ENCODE measurements at places on chromosomes 5 and 9. TPM values are rescaled to one million over a fixed set of nuclear protein-coding genes. Genes with fewer than 3 reads are reported as not detected.

DNA sequence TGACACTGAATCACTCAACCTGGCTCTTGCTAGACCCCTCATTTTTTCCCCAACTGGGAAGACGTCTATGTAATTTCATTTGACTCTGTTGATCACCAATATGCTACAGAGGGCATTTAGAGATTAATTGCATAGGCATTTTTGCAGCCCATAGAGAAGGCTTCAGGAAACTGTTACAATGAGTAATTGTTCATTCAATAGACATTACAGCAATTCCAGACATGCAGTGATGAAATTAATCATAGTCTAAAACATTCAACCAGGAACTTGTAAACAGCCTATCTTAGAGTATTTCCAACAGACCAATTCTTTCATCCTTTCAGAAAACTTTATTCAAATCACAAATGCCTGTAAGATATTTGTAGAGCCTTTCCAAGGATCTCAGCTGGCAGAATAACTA, 122.3 kb downstream of the MARCHF11 start:
- no peak for DNase-seq

DNA sequence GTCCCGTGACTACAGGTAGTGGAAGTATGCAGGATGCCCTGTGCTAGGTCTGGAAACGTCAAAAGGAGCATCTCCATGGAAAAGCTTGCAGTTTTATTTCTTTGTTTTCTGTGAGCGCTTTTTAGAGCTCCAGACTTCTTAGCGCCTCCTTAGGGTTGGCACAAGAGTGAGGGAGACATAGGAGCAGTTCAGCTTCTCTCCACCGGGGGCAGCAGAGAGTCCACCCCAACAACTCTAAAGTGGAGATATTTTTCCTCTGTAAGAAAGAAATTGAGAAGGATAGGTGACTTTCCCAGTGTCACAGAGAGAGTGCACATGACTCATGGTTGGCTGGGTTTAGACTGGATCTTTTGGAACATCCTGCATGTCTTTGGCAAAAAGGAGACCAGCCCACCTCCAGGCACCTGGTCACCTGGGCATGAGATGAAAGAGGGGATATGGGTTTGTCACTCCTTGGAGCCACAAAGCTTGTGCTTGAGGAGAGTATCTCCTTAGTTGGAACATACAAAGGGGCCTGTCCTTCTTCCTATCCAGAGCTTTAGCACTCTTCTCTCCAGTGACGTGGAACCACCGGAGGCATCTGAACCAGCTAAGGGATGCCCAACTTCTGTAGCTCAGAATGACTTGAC, 637.7 kb downstream of the SEMA5A start:
- DNase-seq: no peak

DNA sequence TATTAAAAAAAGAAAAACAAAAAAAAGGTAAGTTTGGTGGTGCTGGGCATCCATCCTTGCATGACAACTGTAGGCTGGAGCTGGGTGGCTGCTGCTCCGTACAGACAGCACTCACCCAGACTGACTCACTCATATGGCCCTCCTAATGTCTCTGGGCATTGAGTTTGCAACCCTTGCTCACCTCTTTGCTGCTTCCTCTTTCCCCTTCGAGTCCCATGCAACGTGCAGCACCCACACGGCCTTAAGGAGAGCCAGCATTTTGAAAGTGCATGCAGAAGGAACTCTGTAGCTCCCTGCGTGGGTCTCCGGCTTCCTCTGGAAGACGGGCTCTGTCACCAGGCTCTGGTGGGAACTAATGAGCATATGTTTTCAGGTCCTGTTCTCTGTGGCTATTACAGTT, 60.5 kb upstream of the ENTREP1 start:
- DNase-seq: no peak

DNA sequence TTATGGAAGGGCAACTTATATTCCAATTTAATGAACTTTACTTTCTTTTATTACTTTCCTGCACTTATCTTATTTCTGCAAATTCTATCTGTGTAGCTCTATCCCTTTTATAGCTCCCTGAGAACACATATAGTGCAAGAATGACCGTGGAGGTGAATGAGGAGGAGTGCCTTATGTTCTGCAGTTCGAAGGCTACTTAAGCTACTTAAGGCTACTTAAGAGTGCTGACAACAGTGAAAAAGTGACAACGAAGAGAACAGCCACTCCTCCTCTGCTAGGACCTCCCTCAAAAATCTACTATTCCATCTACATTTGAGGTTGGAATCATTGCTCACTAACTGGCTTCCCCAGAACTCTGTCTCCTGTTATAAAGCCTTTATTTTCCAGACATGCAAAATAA, 1365.7 kb upstream of the C9orf72 start:
- DNase-seq: no peak

DNA sequence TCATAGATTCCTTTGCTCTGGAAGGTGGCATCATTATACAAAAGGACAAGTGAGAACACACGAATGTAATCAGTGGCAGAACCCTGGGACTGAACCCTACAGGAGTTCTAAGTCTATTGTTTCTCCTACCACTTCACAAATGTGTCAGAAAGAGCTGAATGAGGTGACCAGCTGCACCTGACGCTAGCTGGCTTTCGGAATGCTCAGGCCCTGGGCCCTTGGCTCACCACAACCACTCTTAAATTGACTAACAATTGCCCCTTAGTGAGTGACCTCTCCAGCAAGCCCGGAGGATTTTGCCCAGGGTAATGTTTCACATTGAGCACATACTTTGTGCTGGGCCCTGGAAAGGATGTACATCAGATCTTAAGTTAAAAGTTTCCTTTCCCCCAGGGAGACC, 41.2 kb upstream of the ABCA1 start:
- no peak for DNase-seq

DNA sequence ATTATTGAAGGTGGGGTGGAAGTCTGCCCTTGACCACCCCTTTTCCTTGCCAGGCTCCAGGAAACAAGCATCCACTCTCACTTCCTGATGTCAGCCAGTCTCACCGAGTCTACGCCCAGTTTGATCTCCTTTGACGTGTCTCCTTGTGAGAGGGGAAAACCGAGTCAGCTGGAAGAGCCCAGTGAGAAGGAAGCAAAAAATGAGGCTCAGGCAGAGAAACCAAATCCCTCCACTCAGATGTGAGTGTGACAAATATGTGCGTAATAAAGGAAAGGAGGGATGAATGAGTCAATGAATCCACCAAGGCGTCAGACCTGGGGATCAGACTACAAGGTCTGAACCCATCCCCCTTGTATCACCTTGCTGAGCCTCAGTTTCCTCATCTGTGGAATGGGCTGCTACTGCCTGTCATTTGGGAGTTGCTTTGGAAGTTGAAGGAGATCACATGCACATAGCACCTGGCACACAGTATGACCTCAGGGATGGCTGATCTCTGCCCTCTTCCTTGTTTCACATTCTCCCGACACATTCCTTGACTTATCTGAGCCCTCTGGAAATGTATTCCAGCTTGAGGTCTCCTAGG, 61.3 kb upstream of the XPA start:
- no peak for DNase-seq

DNA sequence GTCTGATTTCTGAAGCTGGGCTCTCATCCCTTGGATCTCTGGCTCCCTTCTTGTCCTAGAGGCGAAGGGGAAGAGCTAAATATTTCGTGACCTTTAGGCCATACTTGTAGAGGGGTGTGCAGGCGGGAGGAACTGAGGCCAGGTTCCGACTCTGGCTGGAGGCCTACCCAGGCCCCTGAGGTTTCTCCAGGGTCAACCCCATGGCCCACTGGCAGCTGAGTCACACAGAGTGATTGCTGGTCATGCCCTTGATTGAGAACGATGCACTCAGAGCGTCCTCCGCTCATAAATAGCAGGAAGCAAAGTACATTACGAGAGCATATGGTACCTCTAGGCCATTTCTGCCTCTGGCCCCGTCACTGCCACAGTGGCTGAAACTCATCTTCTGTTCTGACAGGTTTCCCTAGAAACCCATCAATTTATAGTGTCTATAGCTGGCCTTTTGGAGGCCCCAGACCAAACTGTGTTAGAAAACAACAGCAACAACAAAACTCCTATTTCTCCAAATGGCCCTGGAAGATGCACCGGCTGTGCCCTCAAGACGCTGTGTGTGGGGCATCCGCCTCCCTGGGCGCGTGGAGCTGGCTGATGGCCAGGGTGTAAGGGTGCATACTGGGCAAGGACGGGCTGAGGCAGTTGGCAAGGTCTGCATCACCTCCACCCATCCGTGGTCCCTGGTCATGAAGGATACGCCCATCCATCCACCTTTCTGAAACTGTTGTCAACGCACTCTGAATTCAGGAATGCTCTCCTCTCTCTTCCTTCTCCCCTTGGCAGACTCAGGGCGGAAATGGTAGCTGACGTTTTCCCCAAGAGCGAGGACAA, 32.9 kb upstream of the FCN1 start:
- DNase-seq: no peak

GRCh38 chr5:131274326-131275063, 10.6 kb downstream of the CDC42SE2 start:
- no peak for DNase-seq

DNA sequence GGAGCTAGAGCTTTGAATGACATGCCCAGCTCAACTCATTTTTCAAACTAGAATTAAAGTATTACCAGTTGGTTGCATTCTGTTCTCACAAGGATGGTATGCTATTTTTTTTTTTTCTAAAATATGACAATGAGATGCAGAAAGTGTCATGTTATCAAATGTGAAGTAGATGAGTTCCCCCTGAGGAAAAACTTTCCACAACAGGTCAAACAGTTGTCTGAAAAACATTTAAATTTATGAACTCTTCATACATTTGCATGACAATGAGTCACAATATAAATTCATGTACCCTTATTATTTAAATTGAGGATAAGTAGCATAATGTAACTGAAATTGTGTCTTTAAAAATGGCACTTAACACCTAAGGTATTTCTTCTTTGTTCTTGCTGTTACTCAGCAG, 1720.5 kb upstream of the NUDT12 start:
- DNase-seq: no peak

DNA sequence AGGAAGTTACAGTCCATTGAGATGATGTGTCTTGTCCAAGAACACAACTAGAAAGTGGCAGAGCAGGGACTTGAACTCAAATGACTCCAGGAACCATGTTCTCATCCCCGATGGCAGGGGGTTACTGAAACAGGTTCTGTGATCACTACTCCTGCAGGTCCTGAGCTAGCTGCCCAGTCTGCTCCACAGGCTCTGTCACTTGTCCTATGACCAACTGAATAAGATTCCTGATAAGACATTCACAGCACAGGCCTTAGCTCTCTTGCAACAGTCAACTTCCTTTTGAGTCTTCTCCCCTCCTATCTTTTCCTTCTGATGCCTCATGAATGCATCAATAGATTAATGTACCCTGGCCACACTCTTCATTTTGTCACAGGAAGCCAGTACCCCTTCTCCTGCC, 109.2 kb downstream of the SH3TC2 start:
- no peak for DNase-seq

DNA sequence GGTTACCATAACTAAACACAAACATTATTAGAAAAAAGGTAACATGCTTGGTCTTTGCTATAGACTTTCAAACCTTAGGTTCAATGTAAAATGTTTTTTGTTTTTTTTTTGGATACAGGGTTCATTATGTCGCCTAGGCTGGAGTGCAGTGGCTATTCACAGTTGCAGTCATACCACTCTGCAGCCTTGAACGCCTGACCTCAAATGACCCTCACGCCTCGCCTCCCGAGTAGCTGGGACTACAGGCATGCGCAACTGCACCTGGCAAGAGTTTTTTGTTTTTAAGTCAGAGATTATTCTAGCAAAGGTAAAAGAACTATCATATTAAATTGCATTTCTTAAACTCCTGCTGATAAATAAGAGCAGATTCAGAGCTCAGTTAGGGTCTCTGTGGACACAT, 55.1 kb upstream of the NR5A1 start:
- DNase-seq: no peak

- no peak for DNase-seq
Measured at GRCh38 chr9:27468000-27468399, 56.1 kb upstream of the IFNK start.

GRCh38 chr5:139795074-139796001, at the start of gene PSD2:
Gene PSD2 (plus strand): TSS chr5:139795808. CDS start chr5:139809441, 13,633 bp downstream.
- DNase-seq: no peak

DNA sequence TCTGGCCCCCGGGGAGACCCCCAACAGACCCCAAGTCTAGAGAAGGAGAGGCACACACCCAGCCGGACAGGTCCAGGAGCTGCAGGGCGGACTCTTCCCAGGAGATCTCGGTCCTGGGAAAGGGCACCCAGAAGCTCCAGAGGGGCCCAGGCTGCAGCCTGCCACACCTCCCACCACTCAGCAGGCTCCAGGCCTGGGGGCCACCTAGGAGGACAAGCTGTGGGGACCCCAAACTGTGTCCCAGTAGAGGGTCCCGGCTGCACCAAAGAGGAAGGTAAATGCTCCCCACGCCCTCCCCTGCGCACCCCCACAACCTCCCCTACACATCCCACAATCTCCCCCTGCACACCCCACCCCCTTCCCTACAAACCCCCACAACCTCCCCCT, 48.5 kb downstream of the PLEKHG4B start:
- DNase-seq: no peak

DNA sequence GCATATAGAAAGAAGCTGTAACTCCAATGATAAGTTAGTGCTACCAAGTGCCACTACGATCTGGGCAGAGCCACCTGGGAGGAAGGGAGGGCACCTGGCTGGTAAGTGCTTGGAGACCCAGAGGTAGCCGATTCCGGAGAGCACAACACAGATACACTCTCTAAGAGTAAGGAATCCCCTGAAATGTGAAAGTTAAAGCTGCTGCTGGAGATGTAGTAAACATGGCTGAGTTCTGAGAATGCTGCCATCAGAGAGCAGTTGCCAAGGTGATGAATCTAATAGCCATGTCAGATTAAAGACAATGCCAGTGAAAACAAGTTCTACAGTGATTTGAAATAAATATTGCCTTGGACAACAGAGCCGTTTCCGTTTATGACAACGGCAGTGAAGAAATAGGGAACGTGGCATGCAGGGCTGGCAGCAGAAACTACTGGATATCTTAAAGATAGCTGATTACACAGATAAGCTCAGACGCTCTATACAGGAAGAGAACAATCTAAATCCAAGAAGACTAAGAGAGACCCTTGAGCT, 561.2 kb upstream of the C9orf72 start:
- DNase-seq: no peak

GRCh38 chr5:154190595-154191304, at the start of gene GALNT10:
Gene GALNT10 (plus strand): TSS chr5:154190733. CDS start chr5:154190867, 134 bp downstream.
- peak; percentile 55 for DNase-seq

The PLAC8L1 gene
- 0.35 TPM for total RNA-seq

The TMEM215 gene
- not detected for total RNA-seq

The PRDM9 gene
- total RNA-seq: not detected

The INSYN2B gene
- total RNA-seq: not detected

The FGD3 gene
- total RNA-seq: 36.3 TPM

The PRRT1B gene
- total RNA-seq: not detected

The C9orf153 gene
- not detected for total RNA-seq
